ENCODE measurements at places on chromosomes 6 and 20. TPM values are rescaled to one million over a fixed set of nuclear protein-coding genes. Genes with fewer than 3 reads are reported as not detected.

- DNase-seq: no peak
Measured at GRCh38 chr6:146286961-146287360, 256.7 kb upstream of the RAB32 start.

DNAH8 gene
- polyA plus RNA-seq: 0.39 TPM

GRCh38 chr6:89079511-89080234 lies 878 bp upstream of the PNRC1 start:
- peak; percentile 70 for DNase-seq

GRCh38 chr6:69784595-69785377 lies 12.0 kb downstream of the LMBRD1 start:
- no peak for DNase-seq

- no peak for DNase-seq
Measured at GRCh38 chr20:38650010-38650409, 48.4 kb downstream of the ARHGAP40 start.

GRCh38 chr6:136535017-136535765 lies 15.0 kb downstream of the MAP7 start:
- no peak for DNase-seq

DNA sequence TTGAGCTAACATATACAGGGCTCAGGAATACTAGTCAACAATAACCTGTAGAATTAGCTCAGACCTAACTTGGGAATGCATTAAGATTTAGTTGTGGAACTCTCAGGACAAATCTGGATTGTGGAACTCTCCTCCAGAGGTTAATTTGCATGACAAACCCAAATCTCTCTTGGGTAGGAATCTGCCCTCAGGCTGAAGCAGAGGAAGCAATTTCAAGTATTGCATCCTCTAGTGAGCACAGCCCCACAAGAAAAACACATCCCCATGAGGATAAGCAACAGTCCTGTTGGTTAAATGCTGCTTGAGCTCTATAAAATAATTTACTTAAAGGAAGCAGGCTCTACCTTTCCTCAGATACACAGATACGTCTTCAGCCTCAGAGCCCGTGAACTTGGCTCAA lies 170.9 kb upstream of the STXBP5 start:
- no peak for DNase-seq

DNA sequence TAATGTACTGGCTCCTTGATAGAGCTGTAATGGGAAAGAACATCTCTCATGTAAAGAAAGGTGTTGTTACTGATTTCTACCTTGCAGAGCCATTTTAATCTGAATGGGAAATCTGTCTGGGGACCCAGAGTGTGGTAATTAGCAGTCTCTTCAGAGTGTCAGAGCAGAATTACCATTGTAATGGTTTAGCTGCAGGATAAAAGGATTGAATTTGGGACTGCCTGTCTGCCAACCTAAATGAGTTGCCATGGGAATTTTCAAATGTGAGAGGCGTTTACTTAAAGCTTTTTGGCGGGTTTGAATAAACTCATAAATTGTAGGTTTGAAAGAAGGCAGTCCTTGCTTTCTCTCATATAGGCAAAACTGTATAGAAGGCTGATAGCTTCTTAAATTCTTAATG lies 128.8 kb downstream of the QKI start:
- no peak for DNase-seq

DNA sequence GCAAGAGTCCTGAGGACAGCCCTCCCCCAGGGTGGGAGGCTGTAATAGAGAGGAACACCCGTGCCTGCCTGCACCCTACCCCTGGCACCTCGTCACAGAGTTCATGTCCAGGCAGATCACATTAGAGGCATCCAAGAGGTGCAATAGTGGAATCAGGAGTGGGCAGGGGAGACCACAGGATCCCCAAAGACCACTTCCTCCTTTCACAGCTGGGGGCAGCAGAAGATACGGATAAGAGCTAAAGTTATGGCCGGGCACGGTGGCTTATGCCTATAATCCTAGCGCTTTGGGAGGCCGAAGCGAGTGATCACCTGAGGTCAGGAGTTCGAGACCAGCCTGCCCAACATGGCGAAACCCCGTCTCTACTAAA lies 1.5 kb upstream of the CAPN11 start:
- no peak for DNase-seq

- no peak for DNase-seq
Measured at GRCh38 chr20:24987244-24987643, 5.3 kb downstream of the APMAP start.

- DNase-seq: no peak
Measured at GRCh38 chr20:49447946-49448809, 34.3 kb downstream of the KCNB1 start.

COL9A1 gene
- polyA plus RNA-seq: 39.5 TPM

BEND3 gene
- 10.2 TPM for polyA plus RNA-seq

- DNase-seq: no peak
Measured at GRCh38 chr20:20412750-20413149, 44.8 kb downstream of the INSM1 start.

DNA sequence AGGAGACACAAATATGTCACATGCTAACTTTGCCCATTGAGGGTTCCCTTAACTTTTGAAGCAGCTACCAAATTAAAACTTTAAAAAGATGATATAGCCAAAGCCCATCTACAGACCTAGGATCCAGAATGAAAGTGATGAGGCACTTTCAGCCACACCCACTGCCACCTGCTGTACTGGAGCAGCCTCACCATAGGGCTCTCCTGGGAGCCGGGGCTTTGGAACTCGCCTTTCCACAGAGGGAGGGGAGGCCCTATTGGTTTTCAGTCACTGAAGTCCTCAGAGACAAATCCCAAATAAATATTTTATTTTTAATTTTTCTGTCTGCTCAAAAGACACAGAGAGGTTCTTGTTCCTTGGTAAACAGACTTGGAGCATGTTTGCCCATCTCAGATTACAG lies 238.1 kb upstream of the TAB2 start:
- DNase-seq: no peak

- no peak for DNase-seq
Measured at GRCh38 chr6:112253841-112254816, at the start of gene LAMA4. Gene LAMA4, minus strand, starts transcription at chr6:112254567. Its CDS starts 417 bp downstream, at chr6:112254150.

GRCh38 chr6:169719117-169719516 lies 5.2 kb downstream of the PHF10 start:
- DNase-seq: no peak

AVP gene
- polyA plus RNA-seq: 0.64 TPM

DNA sequence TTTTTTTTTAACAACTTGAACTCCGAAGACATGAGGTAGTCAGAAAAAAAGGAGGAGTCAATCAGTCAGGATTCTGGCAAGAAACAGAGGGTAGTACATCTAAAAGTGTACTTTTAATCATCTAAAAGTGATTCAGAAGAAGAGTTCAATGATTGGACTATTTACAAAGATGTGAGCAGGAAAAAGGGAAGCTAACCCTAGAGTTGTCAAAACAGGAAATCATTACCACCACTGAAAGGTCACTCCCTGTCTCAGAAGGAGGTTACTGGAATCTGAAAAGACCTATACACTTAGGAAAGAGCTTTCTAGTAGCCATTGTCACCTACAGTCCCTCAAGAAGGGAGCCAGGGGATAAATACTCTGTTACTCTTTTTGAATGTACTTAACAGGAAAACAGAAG lies 16.7 kb upstream of the LMBRD1 start:
- no peak for DNase-seq

GRCh38 chr6:41683523-41684310 lies 45.4 kb downstream of the MDFI start:
- peak; percentile 61 for DNase-seq

GRCh38 chr6:54115966-54116365 lies 4.7 kb downstream of the MLIP start:
- no peak for DNase-seq

AKAP7 gene
- polyA plus RNA-seq: 10.4 TPM

- DNase-seq: no peak
Measured at GRCh38 chr6:69974193-69974592, 107.8 kb downstream of the COL19A1 start.

DNA sequence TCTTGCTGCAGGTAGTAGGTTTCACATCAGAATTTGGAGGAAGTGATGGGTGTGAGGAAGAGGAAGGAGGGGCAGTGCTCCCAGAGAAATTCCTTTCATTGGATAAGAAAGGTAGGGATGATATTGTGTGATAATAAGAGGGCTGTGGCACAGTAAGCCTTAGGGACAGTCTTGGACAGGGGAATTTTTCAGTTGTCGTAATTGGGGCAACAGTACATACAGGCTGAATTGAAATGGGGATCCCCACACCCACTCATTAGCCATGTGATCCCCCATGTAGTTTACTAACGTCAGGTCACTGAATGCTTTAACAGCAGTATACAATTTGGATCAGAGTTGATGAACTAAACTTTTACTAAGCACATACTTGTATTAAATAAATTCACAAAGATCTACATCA lies 79.4 kb downstream of the FOXO3 start:
- no peak for DNase-seq

DNA sequence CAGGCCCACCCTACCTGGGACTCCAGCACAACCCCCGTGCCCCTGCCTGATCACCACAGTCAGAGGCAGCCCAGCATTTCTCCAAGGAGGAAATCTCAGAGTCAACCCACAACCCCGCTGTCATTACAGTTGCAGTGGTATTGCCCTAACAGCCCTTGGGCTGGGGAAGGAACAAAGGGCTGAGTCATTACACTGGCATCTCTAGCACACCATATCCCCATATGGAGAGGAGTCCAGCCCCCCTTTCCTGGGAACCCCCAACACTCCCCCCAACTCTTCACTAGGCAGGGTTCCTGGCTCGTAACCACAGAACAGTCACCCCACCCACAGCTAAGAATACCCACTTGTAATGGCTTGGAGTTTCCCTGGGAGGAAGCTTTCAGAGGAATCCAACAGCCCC lies 149.4 kb upstream of the OGFRL1 start:
- no peak for DNase-seq

MED20 gene
- polyA plus RNA-seq: 36.0 TPM

DNA sequence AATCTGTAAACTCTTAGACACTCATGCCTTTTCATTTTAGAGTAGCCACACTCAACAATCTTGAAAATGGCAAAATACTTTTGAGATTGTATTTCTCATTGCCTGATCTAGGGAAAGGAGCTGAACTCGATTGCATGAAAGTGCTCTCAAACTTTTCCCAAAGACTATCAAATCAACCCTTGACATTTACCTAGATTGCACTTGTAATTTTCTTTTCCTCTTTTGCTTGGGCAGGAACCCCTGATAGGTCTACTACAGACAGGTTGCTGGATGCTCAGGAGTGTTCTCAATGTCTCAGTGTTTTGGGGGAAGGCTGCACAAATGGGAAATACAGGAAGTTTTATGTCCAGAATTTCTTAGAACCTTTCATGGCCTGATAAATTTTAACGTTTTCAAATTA lies 468.0 kb upstream of the GJE1 start:
- no peak for DNase-seq

GRCh38 chr20:53735536-53736050 lies 142.0 kb upstream of the ZNF217 start:
- no peak for DNase-seq

DNA sequence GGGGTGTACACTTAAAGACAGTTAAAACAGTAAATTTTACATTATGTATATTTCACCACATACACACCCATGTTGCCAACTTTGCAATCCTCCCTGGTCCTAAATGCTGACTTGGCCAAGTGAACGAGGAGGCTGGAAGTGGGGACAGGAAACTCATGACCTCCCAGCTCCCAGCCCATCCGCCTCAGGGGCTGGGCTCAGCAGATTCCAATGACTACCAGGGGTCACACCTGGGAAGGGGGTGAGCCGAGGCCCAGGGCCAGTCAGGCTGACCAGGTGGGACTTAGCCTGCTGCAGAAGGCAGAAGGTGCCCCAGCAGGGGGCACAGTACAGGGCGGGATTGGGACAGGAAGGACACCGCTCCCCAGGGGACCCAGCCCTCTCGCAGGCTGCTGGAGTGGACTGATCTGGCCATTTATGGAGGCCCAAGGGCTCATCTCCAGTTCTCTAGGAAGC lies 2.4 kb downstream of the SIGLEC1 start:
- DNase-seq: no peak

- DNase-seq: no peak
Measured at GRCh38 chr20:32968478-32969241, 35.6 kb downstream of the SUN5 start.
